ENCODE measurements at places on chromosomes 13 and 19.

- no peak for DNase-seq
These were observed 94.6 kb downstream of the CRYL1 start for GRCh38 chr13:20431080-20431479.

DNA sequence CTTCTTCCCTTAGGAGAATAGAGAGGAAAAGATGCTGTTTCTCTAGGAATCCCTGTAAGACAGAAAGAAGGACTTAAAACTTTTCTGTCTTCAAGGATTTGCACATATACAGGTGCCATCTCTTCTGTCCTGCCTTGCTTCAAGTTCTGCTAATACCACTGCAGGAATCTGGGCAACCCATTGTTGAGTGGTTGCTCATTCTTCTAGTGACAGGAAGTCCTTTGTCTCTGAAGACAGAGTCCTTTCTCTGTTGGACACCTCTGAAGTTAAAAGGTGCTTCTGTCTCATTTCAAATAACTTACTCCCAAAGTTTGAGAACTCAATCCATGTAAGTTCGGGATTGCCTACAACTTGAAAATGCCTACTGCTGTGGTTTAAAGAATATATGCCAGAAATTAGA is 114.4 kb upstream of the TMTC4 start:
- DNase-seq, result no peak

- DNase-seq, result no peak
These were observed 74.8 kb upstream of the IPO5 start for GRCh38 chr13:97878431-97879375.

- no peak for DNase-seq
These were observed 981.5 kb downstream of the DIAPH3 start for GRCh38 chr13:59182241-59182640.

GRCh38 chr13:104616990-104617389 is 1550.8 kb upstream of the SLC10A2 start:
- no peak for DNase-seq

GRCh38 chr19:1169921-1170885 is 3.9 kb downstream of the SBNO2 start:
- no peak for DNase-seq

- no peak for DNase-seq
These were observed 376.4 kb upstream of the ZNF507 start for GRCh38 chr19:31969016-31969415.

GRCh38 chr13:33405371-33405770 is 119.8 kb upstream of the STARD13 start:
- DNase-seq, result no peak

- no peak for DNase-seq
These were observed 304.6 kb upstream of the SLC10A2 start for GRCh38 chr13:103370790-103371189.

GRCh38 chr13:110131424-110131823 is 175.5 kb downstream of the COL4A1 start:
- DNase-seq, result no peak

GRCh38 chr13:29568731-29569130 is 26.8 kb downstream of the SLC7A1 start:
- no peak for DNase-seq

- DNase-seq, result no peak
These were observed 2.0 kb downstream of the DOCK9 start for GRCh38 chr13:98975822-98976261.

GRCh38 chr19:42529248-42529764 is 1.0 kb upstream of the CEACAM1 start:
- DNase-seq, result peak; percentile 74

DNA sequence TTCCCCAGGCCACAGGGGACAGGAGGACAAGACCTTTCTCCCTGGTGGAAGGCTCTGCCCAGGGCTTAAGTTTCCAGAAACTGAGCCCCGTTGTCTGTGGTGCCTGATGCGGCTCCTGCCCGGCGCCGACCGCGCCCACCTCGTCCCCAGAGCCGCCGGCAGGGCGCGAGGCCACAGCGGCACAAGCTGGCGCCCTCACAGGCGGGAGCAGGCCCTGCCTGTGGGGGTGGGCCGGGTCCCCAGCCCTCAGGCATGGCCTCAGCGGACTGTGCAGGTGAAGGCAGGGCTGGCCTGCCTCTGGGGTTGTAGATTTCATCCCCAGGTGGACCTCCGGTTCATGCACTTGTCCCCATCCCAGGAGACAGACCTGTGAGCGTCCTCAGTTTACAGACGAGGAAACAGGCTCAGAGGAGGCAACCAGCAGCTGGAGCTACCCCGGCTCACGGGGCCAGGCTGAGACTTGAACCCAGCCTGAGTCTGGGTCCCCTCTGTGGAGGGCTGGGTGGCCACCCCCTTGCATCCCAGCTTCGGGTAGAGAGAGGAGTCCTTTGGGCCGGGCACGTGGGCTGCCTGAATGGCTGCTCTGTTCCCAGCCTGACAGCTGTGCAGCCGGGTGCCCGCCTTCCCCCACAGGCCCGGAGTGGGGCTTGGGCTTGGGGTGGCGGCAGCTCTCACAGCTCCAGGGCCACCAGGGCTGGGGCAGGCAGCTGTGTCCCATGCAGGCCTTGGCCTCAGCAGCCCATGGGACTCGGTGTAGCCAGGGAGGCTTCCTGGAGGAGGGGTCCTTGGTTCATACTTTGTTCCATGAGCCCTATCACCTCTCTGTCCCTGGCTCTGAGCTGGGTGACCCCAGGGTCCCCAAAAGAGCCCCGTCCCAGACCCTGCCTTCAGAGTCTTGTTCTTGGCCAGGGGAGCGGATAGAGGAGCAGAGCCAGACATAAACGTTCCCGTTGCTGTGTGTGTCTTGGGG is 26.8 kb downstream of the PIAS4 start:
- peak; percentile 89 for DNase-seq

GRCh38 chr19:20558571-20558970 is 7.0 kb downstream of the ZNF737 start:
- no peak for DNase-seq

DNA sequence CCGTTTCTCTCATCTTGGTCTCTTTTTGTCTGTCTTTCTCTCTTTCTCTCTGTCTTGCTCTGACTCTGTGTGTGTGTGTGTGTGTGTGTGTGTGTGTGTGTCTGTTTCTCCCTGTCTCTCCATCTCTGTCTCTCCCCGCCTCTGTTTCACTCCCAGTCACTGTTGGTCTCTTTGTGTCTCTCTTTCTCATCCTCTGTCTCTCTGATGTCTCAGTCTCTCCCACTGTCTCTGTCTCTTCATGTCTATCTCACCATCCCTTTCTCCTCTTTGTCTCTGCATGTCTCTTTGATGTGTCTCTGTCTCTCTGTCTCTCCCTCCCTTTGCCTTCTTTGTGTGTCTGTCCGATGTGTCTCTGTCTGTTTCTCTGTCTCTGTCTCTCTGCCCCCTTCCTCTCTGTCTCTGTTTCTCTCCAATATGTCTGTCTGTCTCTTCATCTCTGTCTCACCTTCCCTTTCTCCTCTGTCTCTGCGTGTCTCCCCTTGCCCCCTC is 2.5 kb downstream of the NFIC start:
- no peak for DNase-seq

GRCh38 chr13:31225998-31226675 is 26.4 kb downstream of the B3GLCT start:
- DNase-seq, result no peak

DNA sequence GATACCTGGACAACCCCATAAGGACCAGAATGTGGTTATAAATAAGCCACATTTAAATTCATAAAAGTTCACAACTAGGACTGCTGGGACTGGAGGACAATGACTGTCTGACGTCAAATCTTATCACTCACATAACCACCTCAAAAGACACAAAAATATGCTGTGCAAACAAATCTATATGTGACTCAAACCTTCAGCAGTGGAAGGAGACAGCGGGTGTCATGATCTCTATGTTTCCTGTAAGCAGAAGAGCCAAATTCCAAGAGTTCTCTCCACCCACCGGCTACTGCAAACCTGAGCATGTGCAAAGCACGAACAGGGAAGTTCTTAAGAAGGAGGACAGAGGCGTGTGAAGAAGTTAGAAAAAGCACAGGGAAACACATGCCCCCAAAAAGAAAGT is 113.2 kb downstream of the MYCBP2 start:
- DNase-seq, result no peak

DNA sequence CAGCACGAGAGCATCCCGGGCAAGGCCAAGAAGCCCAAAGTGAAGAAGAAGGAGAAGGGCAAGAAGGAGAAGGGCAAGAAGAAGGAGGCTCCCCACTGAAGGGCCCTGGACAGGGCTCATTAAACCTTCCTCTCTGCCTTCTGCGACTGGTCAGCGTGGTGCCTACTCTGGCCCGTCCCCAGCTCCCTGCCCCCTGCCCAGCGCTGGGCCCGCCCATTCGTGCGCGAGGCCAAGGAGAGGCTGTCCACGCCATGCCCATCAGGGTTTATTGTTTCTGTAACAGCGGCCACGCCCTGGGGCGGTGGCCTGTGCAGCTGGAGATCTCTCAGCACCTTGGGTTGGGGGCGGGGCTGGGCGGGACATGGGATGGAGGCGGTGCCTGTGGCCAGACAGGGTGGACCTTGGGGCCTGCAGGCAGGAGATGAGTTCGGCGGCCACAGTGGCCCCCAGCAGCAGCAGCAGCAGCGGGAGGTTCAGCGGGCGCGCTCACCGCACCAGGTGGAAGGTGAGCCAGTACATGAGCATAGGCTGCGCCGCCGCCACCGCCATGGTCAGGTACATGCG is 897 bp downstream of the C19orf33 start:
- no peak for DNase-seq

- no peak for DNase-seq
These were observed 226.5 kb downstream of the FOXO1 start for GRCh38 chr13:40439928-40440327.

DNA sequence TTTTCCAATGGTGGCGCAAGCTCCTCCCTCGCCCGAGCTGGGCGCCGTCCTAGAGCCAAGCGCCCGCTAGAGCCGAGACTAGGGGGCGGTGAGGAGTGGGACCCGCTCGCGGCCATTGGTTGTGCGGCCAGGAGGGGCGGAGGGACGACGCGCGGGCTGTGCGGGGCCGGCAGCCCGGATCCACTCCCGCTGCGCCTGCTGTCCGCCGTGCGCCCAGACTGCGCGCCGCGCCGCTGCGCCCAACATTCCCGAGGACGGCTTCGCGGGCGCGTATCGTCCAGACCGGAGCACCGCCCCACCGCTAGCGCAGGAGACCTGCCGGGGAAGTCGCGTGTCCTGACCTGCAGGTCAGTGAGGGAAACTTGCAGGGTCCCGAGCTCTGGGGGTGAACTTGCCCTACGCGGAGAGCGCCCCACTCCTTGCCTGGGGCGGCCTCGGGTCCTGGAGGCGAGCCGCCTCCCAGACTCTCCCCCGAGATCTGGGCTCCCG is at the start of gene SERTM1:
Gene SERTM1 (plus strand): TSS at position 183 of the 489 bp plus-strand sequence. CDS start 21,059 bp downstream, outside the sequence.
- no peak for DNase-seq

DNA sequence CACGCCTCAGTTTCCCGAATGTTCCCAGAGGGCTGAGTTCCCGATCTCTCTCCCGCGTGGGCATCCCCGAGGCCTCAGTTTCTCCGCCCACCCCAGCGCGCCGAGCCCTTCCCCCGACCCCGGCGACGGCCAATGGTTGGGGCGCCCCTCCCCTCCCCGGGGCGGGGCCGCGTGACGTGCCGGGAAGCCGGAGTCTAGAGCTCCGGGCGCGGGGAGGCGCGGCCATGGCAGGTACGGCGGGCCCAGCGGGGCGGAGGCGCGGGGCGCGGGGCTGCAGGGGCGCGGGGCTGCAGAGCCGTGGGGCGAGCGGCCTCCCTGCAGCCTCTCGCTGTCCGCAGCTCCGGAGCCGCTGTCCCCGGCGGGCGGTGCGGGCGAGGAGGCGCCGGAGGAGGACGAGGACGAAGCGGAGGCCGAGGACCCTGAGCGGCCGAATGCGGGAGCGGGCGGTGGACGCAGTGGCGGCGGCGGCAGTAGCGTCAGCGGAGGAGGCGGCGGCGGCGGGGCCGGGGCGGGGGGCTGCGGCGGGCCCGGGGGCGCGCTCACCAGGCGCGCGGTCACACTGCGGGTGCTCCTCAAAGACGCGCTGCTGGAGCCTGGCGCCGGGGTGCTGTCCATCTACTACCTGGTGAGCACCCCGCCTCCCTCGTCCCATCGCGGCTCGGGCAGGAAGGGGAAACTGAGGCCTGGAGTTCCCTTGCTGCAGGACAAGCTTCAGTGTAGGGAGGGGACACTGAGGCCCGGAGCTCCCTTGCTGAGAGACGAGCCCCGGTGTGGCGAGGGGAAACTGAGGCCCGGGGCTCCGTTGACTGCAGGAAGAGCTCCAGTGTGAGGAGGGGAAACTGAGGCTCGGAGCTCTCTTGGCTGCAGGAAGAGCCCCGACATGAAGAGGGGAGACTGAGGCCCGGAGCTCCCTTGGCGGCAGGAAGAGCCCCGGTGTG is at the start of gene MPND:
Gene MPND (plus strand): TSS at position 193 of the 938 bp plus-strand sequence. CDS start 32 bp downstream, at position 225.
- peak; percentile 92 for DNase-seq

- DNase-seq, result peak; percentile 36
These were observed 813 bp downstream of the ZNF296 start for GRCh38 chr19:45075301-45076028.

GRCh38 chr13:75055296-75055695 is 426.7 kb downstream of the TBC1D4 start:
- no peak for DNase-seq

DNA sequence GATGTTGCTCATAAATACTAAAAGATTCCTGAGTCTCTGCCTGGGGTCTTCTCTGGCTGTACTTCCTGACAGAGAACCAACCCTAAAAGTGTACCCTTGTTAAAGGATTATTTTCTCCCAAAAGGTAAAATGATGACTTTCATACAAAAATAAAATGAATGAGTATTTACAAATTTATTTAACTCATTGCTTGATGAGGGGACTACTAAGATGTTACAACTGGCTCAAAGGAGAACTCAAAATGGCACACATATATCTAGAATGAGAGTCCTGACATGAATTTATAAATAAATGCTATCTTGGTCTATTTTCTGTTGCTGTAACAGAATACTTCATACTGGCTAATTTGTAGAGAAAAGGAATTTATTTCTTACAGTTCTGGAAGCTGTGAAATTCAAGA is 30.5 kb downstream of the STOML3 start:
- no peak for DNase-seq

- no peak for DNase-seq
These were observed 6.9 kb downstream of the MTMR6 start for GRCh38 chr13:25280396-25280795.

DNA sequence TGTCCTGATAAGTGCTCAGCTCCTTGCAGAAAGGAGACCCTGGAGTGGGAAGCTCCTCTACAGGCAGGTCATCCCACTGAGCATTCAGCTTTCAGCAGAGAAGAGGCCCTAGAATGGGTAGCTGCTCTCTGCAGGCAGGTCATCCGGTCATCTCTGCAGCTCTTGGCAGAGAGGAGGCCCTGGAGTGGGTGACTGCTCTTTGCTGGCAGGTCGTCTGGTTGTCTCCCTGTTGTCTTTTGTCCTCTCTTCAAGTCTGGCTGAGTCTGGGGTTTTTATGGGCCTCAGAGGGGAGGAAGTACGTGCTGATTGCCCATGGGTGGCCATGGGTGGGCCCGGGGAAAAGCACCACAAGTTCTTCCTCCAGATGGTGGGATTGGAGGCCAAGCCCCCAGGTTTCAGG is 250.3 kb upstream of the EDNRB start:
- no peak for DNase-seq

DNA sequence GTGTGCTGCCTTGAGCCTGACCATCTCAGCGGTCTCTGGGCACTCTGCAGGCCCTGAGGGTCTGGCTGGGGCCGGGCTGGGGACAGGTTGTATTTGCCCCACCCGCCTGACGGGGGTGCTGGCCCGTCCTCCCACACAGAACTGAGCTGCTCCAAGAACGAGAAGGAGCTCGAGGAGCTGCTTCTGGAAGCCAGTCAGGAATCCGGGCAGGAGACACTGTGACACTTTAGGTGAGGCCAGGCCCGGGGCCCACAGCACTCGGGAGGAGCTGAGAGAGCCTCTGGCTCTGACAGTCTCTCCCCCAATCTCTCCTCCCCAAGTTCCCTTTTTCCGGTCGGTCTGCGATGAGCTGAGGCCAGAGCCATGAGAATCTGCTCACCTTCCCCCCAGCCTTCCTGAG is 14.5 kb downstream of the NKPD1 start:
- DNase-seq, result no peak

- no peak for DNase-seq
These were observed 320.3 kb downstream of the SUCLA2 start for GRCh38 chr13:47680748-47681147.

- DNase-seq, result no peak
These were observed 73.2 kb upstream of the KCTD15 start for GRCh38 chr19:33723512-33723911.
